ENCODE measurements at places on chromosomes 11 and 22. TPM values are rescaled to one million over a fixed set of nuclear protein-coding genes. Genes with fewer than 3 reads are reported as not detected.

- H3K4me1 ChIP-seq, result peaks cover 18% of the 10 kb centered on the region
- H3K27ac ChIP-seq, result no peak overlapping the region
- no peak for DNase-seq
- no peaks in the 10 kb centered on the region for H3K27me3 ChIP-seq
Observed at GRCh38 chr22:19875531-19876313, 21.0 kb upstream of the GNB1L start.

- H3K27ac ChIP-seq, result no peak overlapping the region
- no peak overlapping the region for H3K4me3 ChIP-seq
- no peaks in the 10 kb centered on the region for H3K4me1 ChIP-seq
- DNase-seq, result no peak
- no peaks in the 10 kb centered on the region for H3K27me3 ChIP-seq
- H3K36me3 ChIP-seq, result no peaks in the 10 kb centered on the region
Observed at GRCh38 chr11:130614591-130614990, 166.1 kb downstream of the ADAMTS15 start.

FAM111B gene
- total RNA-seq, result 0.23 TPM

DNA sequence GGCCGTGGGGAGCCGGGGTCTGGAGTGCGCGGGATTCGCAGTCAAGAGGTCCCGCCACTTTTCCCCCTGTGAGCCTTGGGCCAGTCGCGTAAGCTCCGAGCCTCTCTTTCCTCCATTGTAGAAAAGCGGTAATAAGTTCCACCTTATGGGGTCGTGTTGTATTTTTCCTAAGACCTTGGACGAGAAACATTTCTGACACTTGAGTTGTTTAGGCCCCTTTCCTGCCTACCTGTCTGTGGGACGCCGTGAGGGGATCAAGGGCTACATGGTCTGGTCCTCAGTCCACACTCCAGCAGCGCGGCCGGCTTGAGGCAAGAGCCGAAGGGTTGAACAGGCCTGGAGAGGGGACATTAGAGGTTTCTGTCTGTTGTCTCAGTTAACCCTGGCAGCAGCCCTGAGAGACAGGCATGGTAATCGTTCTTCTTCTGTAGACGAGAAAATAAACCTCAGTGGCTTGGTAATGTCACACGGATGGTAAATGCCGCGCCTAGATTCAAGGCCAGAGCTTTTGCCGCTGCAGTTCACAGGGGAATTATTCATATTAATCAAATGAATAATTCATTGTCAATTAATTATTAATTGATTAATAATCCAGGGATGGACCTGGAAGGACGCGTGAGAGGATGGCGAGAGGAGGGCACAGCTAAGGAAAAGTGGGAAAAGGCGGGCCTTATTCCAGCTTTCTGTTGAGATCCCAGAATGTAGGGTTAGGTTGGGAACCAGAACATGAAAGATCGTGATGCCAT lies 545 bp downstream of the FEN1 start:
- no peak for DNase-seq
- peak overlapping the region; percentile 98 for H3K27ac ChIP-seq
- H3K4me1 ChIP-seq, result peaks cover 23% of the 10 kb centered on the region
- H3K27me3 ChIP-seq, result no peaks in the 10 kb centered on the region
- peaks cover 22% of the 10 kb centered on the region for H3K36me3 ChIP-seq

TNNI2 gene
- not detected for total RNA-seq

SLC17A6 gene
- total RNA-seq, result not detected

DNA sequence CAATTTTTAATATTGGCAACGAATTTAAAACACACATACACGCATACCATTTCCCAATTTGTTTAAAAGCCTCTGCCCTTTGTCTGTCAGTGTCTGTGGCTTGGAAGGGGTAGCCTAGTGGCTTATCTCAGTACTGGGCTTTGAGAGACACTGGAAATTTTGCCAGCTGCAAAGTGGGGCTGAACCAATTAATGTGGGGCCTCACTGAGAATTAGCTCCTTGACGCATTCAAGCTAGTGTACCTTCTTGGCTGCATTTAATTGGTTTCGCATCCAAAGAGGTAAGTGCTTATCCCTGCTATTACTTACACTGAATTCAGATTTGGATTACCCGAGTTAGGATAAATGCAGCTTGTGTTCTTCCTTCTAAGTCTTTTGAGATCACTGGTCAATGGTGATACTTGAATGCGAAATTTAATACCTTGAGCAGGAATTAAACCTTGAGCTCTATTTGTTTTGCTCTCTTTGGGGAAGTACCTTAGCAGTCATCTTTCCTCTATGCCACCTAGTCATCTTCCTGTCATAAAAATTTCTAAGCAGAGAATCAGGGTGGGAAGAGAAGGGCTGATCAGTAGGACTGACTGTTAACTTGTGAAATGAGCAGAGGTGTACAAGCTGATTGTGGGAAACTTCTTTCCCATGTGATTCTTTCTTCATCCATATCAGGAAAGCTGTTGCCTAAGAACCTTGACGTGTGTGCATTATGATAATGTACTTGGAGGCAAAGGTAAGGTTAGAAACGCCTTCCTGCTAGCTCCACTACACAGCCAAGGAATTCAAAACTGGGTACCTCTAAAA lies 187.7 kb upstream of the E2F8 start:
- no peak overlapping the region for H3K4me3 ChIP-seq
- H3K27ac ChIP-seq, result no peak overlapping the region
- no peaks in the 10 kb centered on the region for H3K36me3 ChIP-seq

- no peak overlapping the region for H3K27ac ChIP-seq
- no peak overlapping the region for H3K4me3 ChIP-seq
- no peaks in the 10 kb centered on the region for H3K27me3 ChIP-seq
- DNase-seq, result no peak
Observed at GRCh38 chr11:27097551-27097950, 56.9 kb downstream of the BBOX1 start.

- no peaks in the 10 kb centered on the region for H3K4me1 ChIP-seq
- H3K27ac ChIP-seq, result no peak overlapping the region
- H3K36me3 ChIP-seq, result no peaks in the 10 kb centered on the region
Observed at GRCh38 chr22:35033635-35034296, 32.2 kb upstream of the ISX start.

GRCh38 chr11:78319453-78319955 lies 98.1 kb downstream of the GAB2 start:
- H3K4me1 ChIP-seq, result peaks cover 6% of the 10 kb centered on the region
- H3K27ac ChIP-seq, result no peak overlapping the region
- no peaks in the 10 kb centered on the region for H3K27me3 ChIP-seq
- DNase-seq, result no peak

DNA sequence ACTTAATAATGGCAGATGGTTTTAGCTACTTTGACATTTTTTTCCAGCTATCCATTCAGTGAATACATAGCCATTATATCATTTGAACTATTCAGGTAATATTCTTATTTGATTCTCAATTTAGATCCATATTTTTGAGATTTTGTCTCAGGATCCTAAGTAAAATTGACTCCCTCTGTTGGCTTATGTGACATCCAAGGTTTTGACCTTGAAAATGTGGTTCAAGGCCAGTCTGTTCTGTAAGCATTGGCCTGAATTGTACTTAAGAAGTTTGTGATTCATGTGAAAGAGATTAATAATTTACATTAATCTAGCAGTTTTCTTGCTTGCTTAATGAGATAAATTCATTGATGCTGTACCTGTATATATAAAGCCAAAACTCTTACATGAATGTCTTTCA lies 1.6 kb upstream of the SLC17A6 start:
- H3K4me1 ChIP-seq, result no peaks in the 10 kb centered on the region
- H3K36me3 ChIP-seq, result no peaks in the 10 kb centered on the region
- DNase-seq, result no peak
- H3K4me3 ChIP-seq, result no peak overlapping the region
- H3K27me3 ChIP-seq, result peaks cover 31% of the 10 kb centered on the region
- no peak overlapping the region for H3K27ac ChIP-seq

DNA sequence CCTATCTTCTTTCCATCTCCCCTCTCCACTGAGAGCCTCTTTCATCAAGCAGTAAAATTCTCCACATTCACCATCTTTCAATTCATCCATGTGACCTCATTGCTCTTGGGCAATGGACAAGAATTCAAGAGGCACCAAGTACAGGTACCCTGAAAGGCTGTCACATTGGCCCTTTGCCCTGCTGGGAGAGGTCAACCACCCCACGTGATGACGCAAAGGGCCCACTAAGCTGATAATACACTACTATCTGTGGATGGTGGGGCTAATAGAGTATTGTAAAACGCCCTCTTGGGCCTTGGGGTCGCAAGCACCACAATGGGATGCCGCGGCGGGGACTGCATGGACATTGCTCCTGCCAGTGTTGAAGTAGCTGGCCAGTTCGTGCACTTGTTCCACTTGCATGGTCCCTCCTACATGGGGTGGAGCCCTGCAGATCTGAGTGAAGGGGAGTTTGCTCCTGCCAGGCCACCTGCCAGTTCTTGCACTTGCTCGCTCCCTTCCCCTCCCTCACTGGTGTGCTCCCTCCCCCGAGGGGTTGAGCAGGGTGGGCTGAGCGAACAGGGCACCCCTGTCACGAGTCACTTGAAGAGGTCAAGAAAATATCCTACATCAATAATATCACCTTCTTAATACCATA lies 1578.8 kb upstream of the RAG2 start:
- H3K4me1 ChIP-seq, result no peaks in the 10 kb centered on the region
- no peak overlapping the region for H3K27ac ChIP-seq
- H3K4me3 ChIP-seq, result no peak overlapping the region
- no peaks in the 10 kb centered on the region for H3K27me3 ChIP-seq
- H3K36me3 ChIP-seq, result no peaks in the 10 kb centered on the region
- DNase-seq, result no peak

DNA sequence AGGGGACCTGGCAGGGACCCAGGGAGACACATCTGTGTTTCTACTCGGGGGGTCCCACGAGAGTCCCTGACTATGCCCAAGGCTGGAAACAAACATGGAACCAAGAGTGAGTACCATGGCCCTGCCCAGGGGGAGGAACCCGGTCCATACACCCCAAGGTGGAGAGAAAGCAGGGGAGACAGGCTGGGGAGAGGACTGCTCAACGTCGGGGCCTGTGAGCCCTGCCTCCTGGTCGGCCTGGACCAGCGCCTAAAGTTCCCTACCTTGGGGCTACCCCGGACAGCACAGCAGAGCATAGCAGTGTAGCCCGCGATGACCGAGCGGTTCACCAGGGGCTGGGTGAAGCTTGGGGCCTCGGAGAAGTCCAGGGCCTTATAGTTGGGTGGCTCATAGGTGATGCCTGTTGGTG lies 20.2 kb downstream of the MYBPC3 start:
- no peaks in the 10 kb centered on the region for H3K4me1 ChIP-seq
- H3K27me3 ChIP-seq, result no peaks in the 10 kb centered on the region
- DNase-seq, result no peak
- peaks cover 20% of the 10 kb centered on the region for H3K36me3 ChIP-seq
- no peak overlapping the region for H3K4me3 ChIP-seq

GRCh38 chr11:128715691-128716561 lies 22.1 kb downstream of the FLI1 start:
- no peak overlapping the region for H3K4me3 ChIP-seq
- H3K27me3 ChIP-seq, result no peaks in the 10 kb centered on the region
- no peaks in the 10 kb centered on the region for H3K36me3 ChIP-seq
- peak overlapping the region; percentile 58 for H3K27ac ChIP-seq
- H3K4me1 ChIP-seq, result peaks cover 100% of the 10 kb centered on the region

ARRB1 gene
- total RNA-seq, result 45.0 TPM

DNAJB7 gene
- total RNA-seq, result not detected

GRCh38 chr22:50738649-50739227 lies 734 bp downstream of the ACR start:
- H3K4me1 ChIP-seq, result no peaks in the 10 kb centered on the region
- H3K27me3 ChIP-seq, result no peaks in the 10 kb centered on the region
- no peaks in the 10 kb centered on the region for H3K36me3 ChIP-seq
- no peak for DNase-seq
- H3K4me3 ChIP-seq, result no peak overlapping the region

- H3K4me1 ChIP-seq, result no peaks in the 10 kb centered on the region
- DNase-seq, result no peak
- H3K36me3 ChIP-seq, result no peaks in the 10 kb centered on the region
- no peak overlapping the region for H3K27ac ChIP-seq
- no peak overlapping the region for H3K4me3 ChIP-seq
- no peaks in the 10 kb centered on the region for H3K27me3 ChIP-seq
Observed at GRCh38 chr11:95461858-95462257, 230.9 kb upstream of the SESN3 start.

DNA sequence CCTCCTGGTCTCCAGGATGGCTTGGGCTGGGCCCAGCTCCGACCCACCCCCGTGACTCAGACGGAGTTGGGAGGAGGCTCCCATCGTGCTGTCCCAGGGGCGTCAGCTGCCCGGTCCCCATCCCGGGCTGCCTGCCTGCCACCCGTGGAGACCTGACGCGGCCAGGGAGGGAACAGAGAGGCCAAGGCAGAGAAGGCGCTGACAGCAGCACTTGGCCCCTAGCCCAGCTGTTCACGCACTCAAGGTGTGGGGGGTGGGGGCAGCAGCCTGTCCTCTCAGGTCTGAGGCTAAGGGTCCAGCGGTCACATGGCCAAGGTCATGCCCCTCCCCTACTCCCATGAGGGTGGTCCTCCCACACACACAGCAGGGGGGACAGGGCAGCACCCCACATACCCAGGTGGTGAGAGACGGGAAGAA lies 48.6 kb downstream of the ELFN2 start:
- H3K4me1 ChIP-seq, result no peaks in the 10 kb centered on the region
- no peak overlapping the region for H3K27ac ChIP-seq

CD151 gene
- total RNA-seq, result 23.4 TPM

- no peak overlapping the region for H3K27ac ChIP-seq
- no peaks in the 10 kb centered on the region for H3K27me3 ChIP-seq
- no peaks in the 10 kb centered on the region for H3K36me3 ChIP-seq
- no peak for DNase-seq
Observed at GRCh38 chr22:44935724-44936123, 74.1 kb downstream of the PHF21B start.

DNA sequence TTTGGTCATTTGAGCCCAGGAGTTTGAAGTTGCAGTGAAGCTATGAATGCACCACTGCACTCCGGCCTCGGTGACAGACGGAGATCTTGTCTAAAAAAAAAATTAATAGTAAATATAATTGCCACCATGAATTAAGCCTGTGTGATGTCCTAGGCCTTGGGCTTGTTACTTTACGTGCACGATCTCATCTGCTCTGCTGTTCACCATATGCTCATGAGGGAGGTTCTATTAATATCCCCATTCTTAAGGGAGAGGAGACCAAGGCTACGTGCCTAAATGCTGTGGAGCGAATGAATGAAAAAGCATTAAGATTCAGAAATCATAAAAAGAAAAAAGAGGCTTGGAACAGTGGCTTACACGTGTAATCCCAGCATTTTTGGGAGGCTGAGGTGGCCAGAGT lies 2.6 kb upstream of the ATG2A start:
- H3K4me3 ChIP-seq, result no peak overlapping the region
- no peak for DNase-seq
- H3K4me1 ChIP-seq, result peaks cover 38% of the 10 kb centered on the region
- H3K36me3 ChIP-seq, result no peaks in the 10 kb centered on the region
- no peak overlapping the region for H3K27ac ChIP-seq

MRGPRE gene
- total RNA-seq, result not detected

- H3K4me1 ChIP-seq, result no peaks in the 10 kb centered on the region
- no peaks in the 10 kb centered on the region for H3K36me3 ChIP-seq
- no peaks in the 10 kb centered on the region for H3K27me3 ChIP-seq
- H3K27ac ChIP-seq, result no peak overlapping the region
Observed at GRCh38 chr11:133337193-133337592, 195.1 kb downstream of the OPCML start.

SCUBE1 gene
- not detected for total RNA-seq

GRCh38 chr11:123253223-123253622 lies 58.2 kb upstream of the CLMP start:
- H3K27me3 ChIP-seq, result no peaks in the 10 kb centered on the region
- H3K36me3 ChIP-seq, result no peaks in the 10 kb centered on the region
- no peak for DNase-seq
- no peaks in the 10 kb centered on the region for H3K4me1 ChIP-seq
- H3K4me3 ChIP-seq, result no peak overlapping the region

Measured in CD4-positive, alpha-beta memory T cell (primary cell).